Esophagus squamous epithelium (tissue), 5 donors: ENCODE measurements at places on chromosomes 5 and 9. TPM values are rescaled to one million over a fixed set of nuclear protein-coding genes. Genes with fewer than 3 reads are reported as not detected.

- no peak for DNase-seq
Measured at GRCh38 chr5:113147101-113147508, 170.5 kb downstream of the DCP2 start.

DNA sequence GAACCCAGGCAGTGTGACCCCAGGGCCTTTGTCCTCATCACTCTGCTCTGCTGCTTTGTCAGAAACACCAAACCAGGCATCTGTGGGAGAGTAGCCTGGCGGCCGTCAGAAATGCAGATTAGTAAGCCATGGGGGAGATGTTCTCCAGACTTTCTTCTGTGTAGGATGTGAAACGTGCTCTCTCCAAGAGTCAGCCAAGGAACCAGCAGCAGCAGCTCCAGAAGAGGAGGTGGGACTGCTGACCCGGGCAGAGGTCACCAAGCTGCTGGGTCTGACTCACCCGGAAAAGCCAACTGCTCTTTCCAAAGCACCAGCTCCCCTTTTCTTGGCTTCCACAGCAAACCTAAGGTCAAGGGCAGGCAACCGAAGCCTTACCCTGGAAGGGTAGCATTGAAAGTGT, 14.4 kb upstream of the ABLIM3 start:
- no peak for DNase-seq

GRCh38 chr5:6459896-6460295, 11.2 kb downstream of the UBE2QL1 start:
- DNase-seq, result no peak

Gene PHAX
- 48.3 TPM for total RNA-seq

DNA sequence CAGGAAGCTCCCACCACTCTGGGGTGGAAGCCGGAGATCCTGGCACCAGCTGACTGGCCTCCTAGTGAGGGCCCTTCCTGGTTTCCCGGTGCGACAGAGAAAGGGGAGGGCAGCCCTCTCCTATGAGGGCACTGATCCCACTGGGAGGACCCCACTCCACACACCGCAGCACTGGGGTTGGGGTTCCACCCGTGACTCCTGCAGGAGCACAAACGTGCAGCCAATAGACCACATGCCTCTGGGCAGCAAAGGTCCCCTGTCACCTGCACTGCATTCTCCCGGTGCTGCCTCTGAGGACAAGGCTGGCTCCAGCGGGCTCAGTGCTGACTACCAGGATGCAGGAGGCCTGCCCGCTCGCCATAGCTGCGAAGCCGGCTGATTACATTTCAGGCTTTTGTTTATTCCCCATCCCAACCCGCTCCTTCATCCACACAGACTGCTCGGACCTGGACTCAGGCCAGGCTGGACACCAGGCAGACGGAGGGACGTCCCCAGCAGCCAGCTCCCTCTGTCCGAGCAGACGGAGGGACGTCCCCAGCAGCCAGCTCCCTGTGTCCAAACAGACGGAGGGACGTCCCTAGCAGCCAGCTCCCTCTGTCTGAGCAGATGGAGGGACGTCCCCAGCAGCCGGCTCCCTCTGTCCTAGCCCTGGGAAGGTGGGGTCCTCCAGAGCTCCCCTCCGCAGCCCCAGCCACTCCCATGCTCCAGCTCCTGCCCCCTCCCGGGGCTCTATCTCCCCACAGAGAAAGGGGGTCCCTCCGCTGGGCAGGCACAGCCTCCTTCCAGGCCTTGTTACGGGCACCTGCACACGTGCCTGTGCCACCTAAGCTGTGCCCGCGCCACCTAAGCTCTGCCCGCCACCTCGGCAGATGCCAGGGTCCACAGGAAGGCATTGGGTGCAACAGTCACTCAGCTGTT, 8.8 kb upstream of the CEP72 start:
- no peak for DNase-seq

- no peak for DNase-seq
Measured at GRCh38 chr9:136917902-136918301, 26.6 kb downstream of the FBXW5 start.

Gene NMUR2
- total RNA-seq, result not detected

Gene GABRP
- total RNA-seq, result 1.1 TPM

Gene IL6ST
- total RNA-seq, result 246 TPM

- DNase-seq, result no peak
Measured at GRCh38 chr9:109600142-109600541, 102.0 kb upstream of the PTPN3 start.

DNA sequence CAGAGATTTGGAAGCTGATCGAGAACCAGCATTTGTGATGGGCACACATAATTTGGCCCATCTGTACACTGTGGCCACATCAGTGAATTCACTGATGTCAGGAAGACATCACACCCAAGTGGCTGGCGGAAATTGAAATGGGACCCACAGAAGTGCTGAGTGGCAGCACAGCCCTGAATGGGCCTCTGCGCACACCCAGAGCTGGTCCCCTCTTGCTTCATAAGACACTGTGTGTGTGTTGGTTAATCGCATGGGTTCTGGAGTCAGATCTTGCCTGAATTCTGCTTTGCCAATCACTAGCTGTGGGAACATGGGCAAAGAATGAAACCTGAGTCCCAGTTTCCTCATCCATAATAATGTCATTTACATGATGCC, 72.2 kb downstream of the PCSK5 start:
- DNase-seq, result no peak

Gene PCDHA1
- total RNA-seq, result not detected

Gene GALT
- total RNA-seq, result 28.4 TPM

Gene GRAMD2B
- 29.0 TPM for total RNA-seq

Gene BARHL1
- total RNA-seq, result not detected

DNA sequence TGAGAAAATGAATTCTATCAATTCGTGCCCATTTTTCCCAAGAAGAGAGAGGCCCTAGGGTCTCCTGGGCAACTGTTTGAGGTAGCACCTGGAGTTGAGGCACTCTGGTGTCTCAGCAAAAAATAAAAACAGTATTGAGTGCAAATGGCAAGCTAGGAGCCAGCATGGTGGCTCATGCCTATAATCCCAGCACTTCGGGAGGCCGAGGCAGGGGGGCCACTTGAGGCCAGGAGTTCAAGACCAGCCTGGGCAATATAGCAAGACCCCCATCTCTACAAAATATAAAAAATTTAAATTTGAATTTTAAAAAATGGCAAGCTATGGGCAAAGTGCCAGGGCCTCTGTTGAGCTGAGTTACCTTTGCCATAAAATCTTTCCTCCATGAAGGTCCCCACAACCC, 136.0 kb downstream of the CDK5RAP2 start:
- no peak for DNase-seq

DNA sequence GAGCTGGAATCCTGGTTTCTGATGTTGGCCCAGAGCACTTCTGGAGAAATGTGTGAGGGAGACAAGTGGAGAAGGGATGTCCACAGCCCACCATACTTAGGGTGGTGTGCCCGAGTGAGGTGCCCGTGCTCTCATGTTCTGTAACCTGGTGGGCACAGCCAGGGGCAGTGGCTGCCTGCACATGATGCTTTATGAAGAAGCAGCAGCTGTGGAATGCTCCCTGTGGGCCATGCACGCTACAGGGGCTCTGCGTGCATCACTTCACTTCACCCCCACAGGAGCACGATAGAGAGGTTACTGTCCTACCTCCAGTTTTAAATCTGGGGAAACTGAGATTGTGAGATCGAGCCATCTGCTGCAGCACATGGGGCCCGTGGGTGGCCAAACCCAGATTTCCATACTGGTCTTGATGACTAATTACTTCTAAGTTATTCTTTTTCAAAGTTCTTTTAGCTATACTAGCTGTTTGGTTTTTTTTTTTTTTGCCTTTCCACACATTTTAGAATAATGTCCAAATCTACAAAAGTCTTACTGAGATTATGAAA, 441.6 kb downstream of the GADD45G start:
- DNase-seq, result no peak

Gene RUSC2
- total RNA-seq, result 8.7 TPM

Gene SPACA9
- total RNA-seq, result 5.5 TPM

- no peak for DNase-seq
Measured at GRCh38 chr9:138112090-138112748, 234.6 kb downstream of the CACNA1B start.

- DNase-seq, result no peak
Measured at GRCh38 chr5:141734501-141735229, 52.6 kb upstream of the ARAP3 start.

Gene HCN1
- total RNA-seq, result not detected

GRCh38 chr5:140591747-140592372, 27.2 kb downstream of the SLC35A4 start:
- no peak for DNase-seq

Gene FOXE1
- total RNA-seq, result 14.2 TPM

DNA sequence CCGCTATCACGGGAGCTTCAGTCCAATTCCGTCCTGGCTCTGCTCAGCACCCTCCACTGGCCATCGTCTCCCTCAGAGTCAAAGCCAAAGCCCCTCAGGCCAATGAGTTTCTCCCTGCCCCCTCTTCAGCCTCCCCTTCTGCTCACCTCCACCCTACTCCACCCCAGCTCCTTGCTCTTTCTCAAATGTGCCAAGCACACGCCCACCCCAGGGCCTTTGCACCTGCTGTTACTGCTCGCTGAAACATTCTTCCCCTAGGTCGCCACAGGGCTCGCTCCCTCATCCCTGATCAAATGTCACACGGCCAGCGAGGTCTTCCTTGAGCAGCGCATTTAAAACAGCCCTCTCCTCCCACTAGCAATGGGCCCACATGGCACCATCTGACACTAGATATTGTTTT, 6.3 kb upstream of the ENG start:
- DNase-seq, result no peak

- no peak for DNase-seq
Measured at GRCh38 chr9:110969971-110970386, 68.3 kb downstream of the LPAR1 start.

- DNase-seq, result no peak
Measured at GRCh38 chr9:19432473-19432872, 23.7 kb downstream of the ACER2 start.

Gene CDH18
- not detected for total RNA-seq

GRCh38 chr9:109158651-109159050, 8.4 kb downstream of the FRRS1L start:
- DNase-seq, result no peak

DNA sequence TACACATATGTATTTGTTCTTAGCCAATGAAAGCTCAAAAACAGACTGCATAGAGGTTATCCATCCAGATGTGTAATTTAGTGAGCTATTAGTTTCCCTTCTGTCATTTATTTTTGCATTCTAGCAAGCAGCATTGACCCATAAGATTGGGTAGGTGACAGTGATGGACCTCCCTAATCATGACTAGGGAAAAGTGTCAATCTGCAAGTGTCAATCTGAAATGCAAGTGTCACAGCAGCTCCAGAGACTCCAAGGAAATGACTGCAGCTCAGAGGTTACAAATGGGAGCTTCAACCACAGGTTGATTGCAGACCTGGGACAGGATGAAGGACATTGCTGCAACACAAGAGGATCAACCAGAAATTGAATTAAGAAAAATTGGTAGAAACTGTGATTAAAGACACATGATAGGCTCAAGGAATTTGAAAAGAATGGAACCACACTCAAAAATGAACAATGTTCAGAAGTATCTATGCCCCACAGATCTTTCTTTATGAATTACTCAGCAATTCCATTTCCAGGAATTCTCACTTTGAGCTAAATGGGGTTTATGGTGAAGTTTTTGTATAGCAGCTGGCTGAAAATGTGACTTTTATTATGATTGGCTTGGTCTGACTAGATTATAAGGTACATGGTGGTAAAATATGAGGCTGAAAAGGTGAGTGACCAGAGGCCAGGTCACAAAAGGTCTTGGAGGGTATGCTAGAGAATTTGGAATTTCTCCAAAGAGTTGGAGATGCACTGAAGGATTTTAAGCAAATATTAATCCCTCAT, 59.6 kb upstream of the HTR4 start:
- no peak for DNase-seq

Gene STPG3
- not detected for total RNA-seq

Gene CEMIP2
- 13.5 TPM for total RNA-seq

- DNase-seq, result no peak
Measured at GRCh38 chr5:10607666-10608073, 43.8 kb downstream of the ANKRD33B start.

- DNase-seq, result no peak
Measured at GRCh38 chr9:95363051-95363841, 45.7 kb upstream of the FANCC start.

DNA sequence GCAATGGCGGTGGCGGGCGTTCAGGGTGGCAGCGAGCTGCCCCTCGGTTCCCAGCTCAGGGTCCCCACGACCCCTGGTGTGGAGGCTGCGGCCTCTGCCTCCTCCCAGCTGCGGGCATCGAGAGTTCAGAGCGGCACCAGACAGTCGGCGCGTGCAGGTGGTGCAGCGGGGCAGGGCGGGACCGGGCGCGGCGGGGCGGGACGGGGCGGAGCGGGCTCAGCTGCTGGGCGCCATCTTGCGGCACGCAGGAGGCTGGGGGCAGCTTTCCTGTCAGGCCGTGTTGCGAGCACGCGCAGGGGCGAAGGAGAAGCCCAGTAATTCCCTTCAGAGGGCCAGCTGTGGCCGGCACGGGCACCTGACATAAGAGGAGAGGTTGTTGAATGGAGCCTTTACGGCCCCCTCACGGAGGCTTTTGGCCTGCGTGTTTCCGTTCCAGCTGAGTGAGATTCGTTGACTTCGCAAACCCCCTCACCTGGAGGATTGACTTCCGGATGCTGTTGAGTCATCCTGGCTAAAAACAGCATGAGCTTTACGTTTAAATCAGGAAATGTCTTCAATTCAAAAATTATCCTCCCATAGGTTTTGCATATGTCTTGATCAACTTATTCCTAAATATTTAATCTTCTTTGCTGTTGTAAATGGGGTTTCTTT, 587 bp downstream of the C5orf47 start:
- no peak for DNase-seq

DNA sequence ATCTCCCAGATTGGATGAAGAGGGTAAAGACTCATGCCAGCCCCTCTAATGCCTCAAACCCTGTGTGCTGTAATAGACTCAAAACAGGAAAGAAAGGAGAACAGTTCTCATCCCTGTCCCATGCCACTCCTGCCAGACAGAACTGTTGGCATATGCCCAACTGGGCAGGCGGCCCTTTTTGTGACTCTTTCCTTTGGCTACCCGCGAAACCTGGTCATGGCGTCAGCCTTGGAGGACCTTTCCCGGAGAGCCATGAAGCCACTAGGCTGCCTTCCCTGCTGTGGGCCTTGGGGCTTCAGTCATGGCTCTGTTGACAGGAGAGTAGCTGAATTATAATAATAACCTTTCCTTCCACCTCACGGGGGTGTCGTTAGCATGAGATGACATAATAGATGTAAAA, 75.9 kb upstream of the SEMA6A start:
- no peak for DNase-seq

- no peak for DNase-seq
Measured at GRCh38 chr9:5274770-5275169, 29.7 kb downstream of the RLN2 start.
